ENCODE measurements at places on chromosomes 16 and 17. TPM values are rescaled to one million over a fixed set of nuclear protein-coding genes. Genes with fewer than 3 reads are reported as not detected.
A peak's percentile ranks its signal among the peaks of the same experiment; 100 is the strongest.

The CES4A gene
- total RNA-seq, result 13.7 TPM

The SLC52A1 gene
- not detected for total RNA-seq

The GNGT2 gene
- total RNA-seq, result 4.7 TPM

DNA sequence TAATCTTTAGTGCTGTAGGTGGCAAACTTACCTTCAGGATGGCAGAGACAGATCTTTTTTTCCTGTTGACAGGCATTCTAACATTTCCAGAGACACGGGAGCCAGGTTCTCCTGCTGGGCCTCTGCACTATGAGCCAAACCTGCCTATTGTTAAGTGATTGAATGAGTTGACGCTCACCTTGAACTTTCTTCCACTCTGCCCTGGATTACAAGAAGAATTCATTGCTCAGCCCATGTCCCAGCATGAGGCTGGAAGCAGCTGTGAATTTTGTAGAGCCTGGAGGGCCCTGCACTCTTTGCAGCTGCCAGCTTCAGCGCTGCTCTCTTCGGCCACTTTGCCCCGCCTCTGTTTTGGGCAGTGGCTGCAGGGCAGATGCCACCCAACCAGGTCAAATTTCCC is 9.4 kb upstream of the SLC7A5 start:
- no peaks in the 10 kb centered on the region for H3K27me3 ChIP-seq
- H3K36me3 ChIP-seq, result no peaks in the 10 kb centered on the region
- no peak overlapping the region for H3K4me3 ChIP-seq

- DNase-seq, result no peak
- H3K4me3 ChIP-seq, result no peak overlapping the region
- peaks cover 76% of the 10 kb centered on the region for H3K4me1 ChIP-seq
Observed at GRCh38 chr17:29561554-29562517, 5.0 kb downstream of the ABHD15 start.

DNA sequence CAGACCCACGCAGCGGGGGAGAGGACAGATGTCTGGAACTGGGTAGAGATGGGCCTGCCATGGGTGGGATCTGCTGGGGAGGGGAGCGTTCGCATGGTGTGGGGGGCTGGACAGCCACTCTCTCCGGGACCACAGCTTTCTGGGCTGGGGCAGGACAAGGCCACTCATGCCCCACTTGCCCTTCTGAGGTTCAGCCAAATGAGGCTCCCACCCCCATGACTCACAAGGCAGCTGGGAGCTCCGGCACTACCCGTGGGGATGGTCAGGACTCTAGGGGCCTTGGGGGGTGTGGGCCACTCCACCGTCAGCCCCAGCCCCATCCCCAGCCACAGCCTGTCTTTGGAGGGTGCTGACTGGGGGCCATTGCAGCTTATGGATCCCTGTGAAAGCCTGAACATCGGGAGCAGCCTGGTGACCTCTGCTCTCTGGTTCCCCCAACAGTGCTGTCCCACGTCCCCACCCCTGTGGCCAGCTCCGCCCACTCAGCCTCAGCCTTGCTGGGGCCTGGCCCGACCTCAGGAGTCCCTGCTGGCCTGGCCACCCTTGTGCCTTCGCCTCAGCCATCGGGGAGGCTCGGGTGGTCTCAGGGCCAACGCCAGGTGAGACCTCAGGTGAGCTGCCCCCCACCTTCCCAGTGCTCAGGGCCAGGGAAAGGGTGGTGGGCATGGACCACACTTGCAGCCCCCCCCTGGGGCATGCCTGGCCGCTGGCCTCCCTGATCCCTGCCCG is 4.7 kb upstream of the CDH15 start:
- no peak for DNase-seq
- no peak overlapping the region for H3K27ac ChIP-seq
- peaks cover 8% of the 10 kb centered on the region for H3K4me1 ChIP-seq
- no peak overlapping the region for H3K4me3 ChIP-seq
- H3K36me3 ChIP-seq, result no peaks in the 10 kb centered on the region

- peak overlapping the region; percentile 95 for H3K27ac ChIP-seq
- H3K4me3 ChIP-seq, result no peak overlapping the region
- H3K4me1 ChIP-seq, result peaks cover 98% of the 10 kb centered on the region
- no peak for DNase-seq
Observed at GRCh38 chr16:17371299-17371698, 99.5 kb downstream of the XYLT1 start.

DNA sequence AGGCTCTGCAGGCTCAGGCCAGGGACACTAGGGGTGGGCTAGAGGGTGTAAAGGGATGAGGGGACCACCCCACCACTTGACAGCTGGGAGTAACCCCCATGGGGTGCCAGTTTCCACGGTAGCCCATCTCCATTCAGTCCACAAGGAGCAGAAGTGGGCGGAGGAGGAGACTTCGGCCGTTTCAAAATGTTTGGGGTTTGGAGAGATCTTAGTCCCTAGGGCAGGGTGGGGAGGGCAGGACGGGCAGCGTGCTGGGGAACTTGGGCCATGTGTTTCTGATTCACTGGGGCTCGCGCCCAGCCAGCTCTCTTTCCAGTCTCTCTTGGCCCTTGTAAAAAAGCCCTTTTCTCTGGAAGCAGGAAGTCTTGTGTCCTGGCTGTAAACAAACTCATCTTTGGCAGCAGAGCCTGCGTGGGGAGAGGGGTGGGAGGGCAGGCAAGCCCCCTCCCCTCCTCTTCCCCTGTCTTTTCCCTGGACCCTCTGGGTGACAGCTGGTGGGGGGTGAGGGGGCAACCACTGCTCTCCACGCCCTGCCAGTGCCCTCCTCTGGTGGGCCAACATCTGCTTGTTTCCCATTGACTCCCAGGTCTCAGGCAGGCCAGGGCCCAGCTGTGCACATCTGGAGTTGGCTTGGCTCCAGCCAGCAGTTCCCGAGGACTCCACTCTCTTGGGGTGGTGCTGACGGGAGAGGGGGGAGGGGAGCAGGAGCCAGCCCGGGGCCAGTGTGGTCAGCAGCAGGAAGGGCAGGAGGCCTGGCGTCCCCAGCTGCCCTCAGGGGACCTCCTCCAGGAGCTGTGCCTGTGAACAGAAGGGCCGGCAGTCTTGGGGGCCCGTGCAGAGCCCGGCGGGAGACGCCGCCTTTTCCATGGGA is 8.1 kb downstream of the CYGB start:
- H3K36me3 ChIP-seq, result no peaks in the 10 kb centered on the region
- no peak for DNase-seq
- no peaks in the 10 kb centered on the region for H3K27me3 ChIP-seq
- peak overlapping the region; percentile 98 for H3K27ac ChIP-seq
- peak overlapping the region; percentile 72 for H3K4me3 ChIP-seq
- H3K4me1 ChIP-seq, result peaks cover 22% of the 10 kb centered on the region

DNA sequence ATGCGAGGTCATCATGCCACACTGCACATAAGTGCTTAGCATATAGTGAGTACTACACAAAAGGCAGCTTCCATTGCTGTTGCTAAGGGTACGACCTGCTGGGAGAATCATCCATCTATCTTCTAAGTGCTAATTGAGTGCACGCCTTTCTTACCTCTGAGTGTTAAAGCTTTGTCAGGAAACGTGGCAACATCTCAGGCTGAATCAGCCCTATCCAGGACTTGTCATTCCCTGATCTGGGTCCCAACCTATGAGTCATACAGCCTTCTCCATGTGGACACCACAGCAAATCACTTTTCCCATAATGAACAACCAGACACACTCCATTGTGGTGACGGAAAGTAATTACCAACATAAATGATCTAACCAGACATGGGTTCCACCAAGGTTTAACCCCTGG is 201.1 kb upstream of the MAF start:
- no peak overlapping the region for H3K27ac ChIP-seq
- no peak for DNase-seq
- no peaks in the 10 kb centered on the region for H3K4me1 ChIP-seq

DNA sequence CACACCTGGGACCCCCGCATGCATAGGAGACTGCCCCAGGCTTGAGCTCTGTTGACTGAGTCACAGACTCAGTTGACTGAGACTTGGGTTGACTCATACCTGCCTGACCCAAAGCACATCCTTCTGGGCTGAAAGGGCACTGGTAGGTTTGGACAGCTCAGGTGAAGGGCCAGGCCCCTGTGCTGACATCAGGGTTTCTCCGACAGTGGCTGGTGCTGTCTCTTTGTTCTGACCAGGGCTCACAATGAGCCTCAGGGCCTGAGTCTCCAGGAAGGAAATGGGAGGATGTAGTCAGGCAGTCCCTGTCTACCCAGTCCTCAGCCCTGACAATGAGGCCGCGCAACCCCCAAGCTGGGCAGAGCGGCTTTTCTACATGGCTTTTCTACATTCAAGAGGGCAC is 6.5 kb downstream of the SPNS2 start:
- peaks cover 16% of the 10 kb centered on the region for H3K27me3 ChIP-seq
- H3K4me1 ChIP-seq, result peaks cover 44% of the 10 kb centered on the region
- no peak for DNase-seq
- no peak overlapping the region for H3K4me3 ChIP-seq
- H3K27ac ChIP-seq, result no peak overlapping the region

GRCh38 chr16:63289834-63290460 is 1253.7 kb upstream of the CDH8 start:
- no peak overlapping the region for H3K4me3 ChIP-seq
- no peak overlapping the region for H3K27ac ChIP-seq
- H3K27me3 ChIP-seq, result no peaks in the 10 kb centered on the region
- DNase-seq, result no peak

DNA sequence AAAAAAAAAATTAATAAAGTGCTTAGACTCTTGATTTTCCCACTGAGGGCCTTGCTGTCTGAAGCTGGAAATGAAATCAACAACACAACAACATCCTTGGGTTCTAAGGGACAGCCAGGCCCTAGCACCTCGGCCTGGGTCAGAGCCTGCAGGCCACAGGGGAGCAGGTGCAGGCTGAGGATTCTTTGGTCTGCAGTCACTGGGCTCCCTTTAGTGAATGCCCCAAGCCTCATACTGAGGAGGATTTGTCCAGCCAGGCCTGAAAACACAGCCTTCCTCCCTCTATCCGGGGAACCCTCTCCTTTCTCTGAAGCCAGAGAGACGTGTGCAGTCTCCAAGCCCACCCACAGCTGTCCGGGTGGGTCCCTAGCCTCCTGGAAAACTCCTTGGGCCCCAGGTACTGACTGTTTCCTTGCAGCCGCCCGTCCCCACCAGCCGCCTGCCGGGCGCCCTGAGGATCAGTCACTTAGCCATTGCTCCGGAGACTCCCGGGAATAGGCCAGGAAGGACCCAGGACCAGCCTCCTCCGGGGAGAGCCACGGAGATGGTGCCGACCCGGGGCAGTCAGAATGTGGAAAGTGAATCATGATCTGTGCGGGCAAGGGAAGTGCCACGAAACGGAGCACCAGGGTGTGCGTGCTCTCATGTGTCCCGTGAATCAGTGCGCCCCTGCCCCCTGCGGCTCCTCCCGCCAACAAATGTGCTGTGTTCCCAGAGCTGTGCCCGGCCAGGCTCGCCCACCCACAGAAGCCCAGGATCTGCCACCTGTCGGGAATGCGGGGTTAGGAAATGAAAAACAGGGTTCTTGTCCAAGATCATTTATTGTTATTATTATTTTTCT is 91.0 kb downstream of the RTN4RL1 start:
- H3K4me1 ChIP-seq, result no peaks in the 10 kb centered on the region
- no peaks in the 10 kb centered on the region for H3K36me3 ChIP-seq
- no peak overlapping the region for H3K27ac ChIP-seq
- no peaks in the 10 kb centered on the region for H3K27me3 ChIP-seq
- DNase-seq, result no peak

DNA sequence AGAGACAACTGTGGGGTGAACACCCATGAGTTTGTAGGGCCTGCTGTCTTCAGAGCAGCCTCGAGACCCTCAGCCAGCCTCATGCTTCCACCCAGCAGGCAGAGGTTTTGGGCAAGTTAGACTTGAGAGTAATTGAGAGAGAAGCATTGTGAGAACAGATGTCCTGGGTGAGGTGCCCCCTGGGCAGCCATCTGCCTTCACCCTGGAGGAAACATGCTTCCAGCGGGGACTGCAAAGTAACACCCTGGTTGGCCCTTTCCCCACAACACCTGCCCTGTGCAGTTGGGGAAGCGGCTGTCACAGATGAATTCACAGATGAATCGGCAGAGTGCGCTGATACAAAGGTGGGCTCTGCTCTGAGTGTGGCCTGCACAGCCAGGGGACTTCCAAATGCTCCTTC is 23.4 kb downstream of the ATPAF2 start:
- H3K27me3 ChIP-seq, result no peaks in the 10 kb centered on the region
- no peak overlapping the region for H3K4me3 ChIP-seq
- DNase-seq, result no peak
- H3K4me1 ChIP-seq, result no peaks in the 10 kb centered on the region
- H3K36me3 ChIP-seq, result peaks cover 17% of the 10 kb centered on the region

- no peak overlapping the region for H3K4me3 ChIP-seq
- DNase-seq, result no peak
- no peak overlapping the region for H3K27ac ChIP-seq
- H3K36me3 ChIP-seq, result no peaks in the 10 kb centered on the region
Observed at GRCh38 chr16:81784072-81784795, 5.1 kb downstream of the PLCG2 start.

Data from naive thymus-derived CD8-positive, alpha-beta T cell (primary cell).